ENCODE measurements at places on chromosomes 13 and 19.

DNA sequence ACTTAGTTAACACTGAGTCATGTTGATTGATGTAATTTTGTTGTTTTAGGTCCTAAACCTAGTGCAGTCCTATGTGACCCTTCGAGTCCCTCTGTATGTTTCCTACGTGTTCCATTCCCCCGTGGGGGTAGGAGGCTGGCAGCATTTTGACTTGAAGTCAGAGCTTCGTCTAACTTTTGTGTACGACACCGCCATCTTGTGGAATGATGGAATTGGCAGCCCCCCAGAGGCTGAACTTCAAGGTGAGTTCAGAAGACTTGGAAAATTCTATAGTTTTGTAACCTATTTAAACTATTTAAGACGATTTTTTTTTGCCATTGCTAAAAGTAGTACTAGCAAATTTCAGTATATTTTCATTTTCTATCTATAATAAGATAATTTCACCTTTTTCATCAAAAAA, 117.9 kb downstream of the STOML3 start:
- DNase-seq = no peak

DNA sequence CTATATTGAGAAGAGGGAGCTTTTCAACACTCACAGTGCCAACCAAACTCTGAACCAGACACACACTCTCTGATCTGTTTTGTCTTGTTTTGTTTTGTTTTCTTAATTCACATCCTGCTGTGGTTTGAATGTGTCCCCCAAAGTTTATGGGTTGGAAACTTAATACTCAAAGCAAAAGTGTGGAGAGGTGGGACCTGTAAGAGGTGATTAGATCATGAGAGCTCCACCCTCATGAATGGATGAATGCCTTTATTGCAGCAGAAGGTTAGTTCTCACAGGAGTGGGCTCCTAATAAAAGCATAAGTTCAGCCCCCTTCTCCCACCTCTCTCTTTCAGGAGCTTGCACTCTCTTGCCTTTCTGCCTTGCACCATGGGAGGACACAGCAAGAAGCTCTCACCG, 957.1 kb downstream of the PCDH9 start:
- no peak for DNase-seq

- no peak for DNase-seq
Measured at GRCh38 chr13:44385847-44386246, 12.2 kb downstream of the SERP2 start.

DNA sequence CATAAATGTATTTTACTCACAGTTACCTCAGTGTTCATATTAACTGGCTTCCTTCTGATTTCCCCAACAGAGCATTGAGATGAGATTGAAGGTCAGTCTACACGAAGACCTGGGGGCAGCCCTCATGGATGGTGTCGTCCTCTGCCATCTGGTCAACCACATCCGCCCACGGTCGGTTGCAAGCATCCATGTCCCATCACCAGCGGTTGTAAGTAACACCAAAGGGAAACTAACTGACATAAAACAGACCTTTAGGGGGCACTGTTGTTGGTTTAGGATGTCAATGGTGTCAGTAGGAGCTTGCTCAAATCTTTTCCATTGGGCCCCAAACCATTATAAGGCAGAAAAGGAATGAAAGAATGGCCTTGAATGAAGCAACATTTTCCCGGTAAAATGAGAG, 68.2 kb downstream of the ESD start:
- no peak for DNase-seq

DNA sequence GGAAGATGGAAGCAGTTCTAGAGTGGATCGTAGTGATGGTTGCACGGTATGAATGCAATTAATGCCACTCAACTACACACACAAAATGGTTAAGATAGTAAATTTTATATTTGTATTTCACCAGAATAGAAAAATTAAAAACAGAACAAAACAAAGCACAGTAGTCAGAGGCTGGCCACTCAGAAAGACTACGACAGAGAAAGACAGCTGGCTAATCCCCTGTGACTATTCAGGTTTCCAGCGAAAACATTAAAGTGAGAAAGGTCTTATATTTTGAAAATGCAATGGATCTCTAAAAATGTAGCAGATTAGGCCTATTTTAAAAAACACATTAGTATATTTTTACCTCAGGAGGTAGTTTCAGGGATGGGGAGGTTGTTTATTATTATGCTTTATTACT, 131.3 kb upstream of the POSTN start:
- DNase-seq = no peak

- no peak for DNase-seq
Measured at GRCh38 chr19:7559102-7559501, 23.6 kb downstream of the PNPLA6 start.

GRCh38 chr19:54114340-54115108, 933 bp downstream of the TFPT start:
- DNase-seq = no peak

GRCh38 chr19:49727217-49728030, 35.7 kb downstream of the TSKS start:
- no peak for DNase-seq

DNA sequence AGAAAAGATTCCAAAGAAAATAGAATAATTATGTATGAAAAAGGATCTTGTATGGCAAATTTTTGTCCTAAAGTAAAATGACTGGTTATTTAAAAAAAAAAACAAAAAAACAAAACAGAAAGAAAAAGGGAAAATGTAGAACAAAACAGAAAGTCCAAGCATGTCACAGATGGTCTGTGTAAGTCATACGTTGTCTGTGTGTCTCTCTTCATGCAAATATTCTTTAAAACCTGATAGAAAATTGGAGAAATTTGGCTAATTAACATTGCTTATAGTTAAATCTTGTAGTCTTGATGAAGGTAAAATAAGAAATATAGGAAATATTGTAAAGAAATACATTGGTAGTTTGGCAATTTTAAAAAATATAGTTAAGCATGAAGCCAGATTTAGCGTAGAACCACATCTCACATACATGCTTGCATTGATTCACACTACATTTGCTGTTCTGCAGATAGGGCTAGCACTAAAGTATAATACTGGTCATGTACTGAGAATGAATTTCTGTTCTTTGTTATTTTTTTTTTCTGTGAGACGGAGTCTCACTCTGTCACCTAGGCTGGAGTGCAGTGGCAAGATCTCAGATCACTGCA, 58.4 kb downstream of the SPRYD7 start:
- no peak for DNase-seq

DNA sequence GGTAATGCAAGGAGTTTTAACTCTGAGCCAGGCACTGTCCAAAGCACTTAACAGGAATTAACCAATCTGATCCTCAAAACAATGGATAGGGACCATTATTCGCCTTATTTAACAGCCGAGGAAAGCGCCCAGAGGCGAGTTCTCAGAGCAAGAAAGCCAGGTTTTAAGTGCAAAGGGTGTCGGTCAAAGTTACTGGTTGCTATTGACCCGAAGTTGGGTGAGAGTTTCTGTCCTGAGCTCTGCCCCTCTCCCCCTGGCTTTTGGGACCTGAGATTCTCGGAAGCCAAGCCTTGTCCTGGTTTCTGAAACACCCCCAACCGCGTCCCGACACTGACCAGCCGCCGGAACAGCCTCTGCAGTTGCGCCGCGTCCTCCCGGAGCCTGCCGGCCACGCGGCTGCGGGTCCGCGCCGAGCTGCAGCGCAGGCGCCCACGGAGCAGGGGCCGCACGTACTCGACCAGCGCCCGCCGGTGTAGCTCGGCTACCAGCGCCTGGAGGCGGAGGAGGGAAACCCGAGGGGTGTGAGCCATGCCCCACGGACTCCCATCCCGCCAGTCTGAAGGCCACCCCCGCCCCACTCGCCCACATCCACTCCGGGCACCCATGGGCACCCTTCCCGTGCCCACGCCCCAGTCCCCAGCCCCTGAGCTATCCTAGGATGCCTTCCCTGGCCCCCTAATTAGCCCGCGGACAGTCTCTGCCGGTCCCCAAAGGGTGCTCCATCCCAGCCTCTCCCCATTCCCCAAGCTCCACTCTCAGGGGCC, 27.8 kb downstream of the EXOC3L2 start:
- no peak for DNase-seq

- no peak for DNase-seq
Measured at GRCh38 chr19:7925171-7925851, 624 bp downstream of the CTXN1 start.

DNA sequence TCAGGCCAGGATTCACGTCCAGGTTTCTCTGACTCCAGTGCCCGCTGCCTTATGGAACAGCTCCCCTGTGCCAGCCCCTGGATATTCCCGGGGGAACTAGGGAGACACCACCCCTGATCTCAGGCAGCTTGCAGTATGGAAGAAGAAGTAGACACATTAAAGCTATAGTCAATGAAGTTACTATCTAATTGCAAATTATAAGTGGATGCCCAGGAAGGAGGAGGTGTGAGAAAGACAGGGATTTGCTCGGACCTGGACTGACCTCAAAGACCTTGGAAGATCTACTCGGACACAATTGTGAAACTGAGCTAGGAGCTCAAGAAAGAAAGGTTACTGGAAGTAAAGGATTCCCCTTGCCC, 10.4 kb downstream of the SIGLEC11 start:
- no peak for DNase-seq

- DNase-seq = no peak
Measured at GRCh38 chr19:46031781-46032596, 8.8 kb downstream of the IGFL4 start.

- DNase-seq = no peak
Measured at GRCh38 chr19:18340990-18341868, 831 bp downstream of the PGPEP1 start.

DNA sequence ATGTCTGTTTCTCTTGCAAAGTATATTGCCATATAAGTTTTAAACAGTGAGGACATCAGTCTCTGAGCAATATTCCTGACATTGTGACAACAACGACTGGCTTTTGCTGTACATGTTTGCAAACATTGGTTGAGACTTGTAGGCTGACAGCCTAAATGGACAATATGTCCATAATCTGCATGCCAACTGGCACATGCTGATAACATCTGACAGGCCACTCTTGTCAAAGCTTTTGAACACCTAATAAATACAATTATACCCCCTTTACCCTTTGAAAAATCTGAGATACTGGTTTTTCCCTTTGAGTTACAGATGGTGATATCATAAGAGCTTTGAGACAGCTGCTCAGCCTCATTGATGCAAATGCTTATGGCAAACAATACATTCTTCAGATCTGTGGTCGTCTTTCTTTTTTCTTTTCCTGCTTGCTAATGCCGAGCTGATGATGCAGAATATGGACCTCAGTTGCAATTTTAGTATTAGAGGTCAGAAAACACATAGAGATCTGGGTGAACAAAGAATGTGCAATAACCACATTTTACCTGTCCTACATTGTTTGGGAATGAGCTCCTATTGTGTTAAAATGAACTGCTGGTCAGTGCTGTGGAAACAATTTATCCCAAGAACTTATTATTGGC, 114.9 kb downstream of the RFC3 start:
- no peak for DNase-seq

DNA sequence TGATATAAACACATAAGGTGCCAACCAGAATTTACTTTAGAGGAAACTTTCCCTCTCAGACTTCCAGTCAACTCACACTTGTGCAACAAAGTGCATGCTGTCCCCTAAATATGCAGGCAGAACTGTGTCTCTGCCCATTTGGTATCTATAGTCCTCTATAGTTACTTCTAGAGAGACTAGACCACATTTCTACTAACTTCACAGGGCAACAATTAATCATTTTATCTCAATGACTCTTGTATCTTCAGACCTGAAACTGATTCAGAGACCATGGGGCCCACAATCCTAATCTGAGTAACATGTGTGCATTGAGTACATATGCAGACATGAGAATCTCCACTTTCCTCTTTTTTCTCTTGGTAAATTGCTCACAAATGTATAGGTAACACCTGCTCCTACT, 158.1 kb downstream of the ZNF486 start:
- DNase-seq = no peak

GRCh38 chr13:51970349-51970748, 40.9 kb downstream of the ATP7B start:
- no peak for DNase-seq

DNA sequence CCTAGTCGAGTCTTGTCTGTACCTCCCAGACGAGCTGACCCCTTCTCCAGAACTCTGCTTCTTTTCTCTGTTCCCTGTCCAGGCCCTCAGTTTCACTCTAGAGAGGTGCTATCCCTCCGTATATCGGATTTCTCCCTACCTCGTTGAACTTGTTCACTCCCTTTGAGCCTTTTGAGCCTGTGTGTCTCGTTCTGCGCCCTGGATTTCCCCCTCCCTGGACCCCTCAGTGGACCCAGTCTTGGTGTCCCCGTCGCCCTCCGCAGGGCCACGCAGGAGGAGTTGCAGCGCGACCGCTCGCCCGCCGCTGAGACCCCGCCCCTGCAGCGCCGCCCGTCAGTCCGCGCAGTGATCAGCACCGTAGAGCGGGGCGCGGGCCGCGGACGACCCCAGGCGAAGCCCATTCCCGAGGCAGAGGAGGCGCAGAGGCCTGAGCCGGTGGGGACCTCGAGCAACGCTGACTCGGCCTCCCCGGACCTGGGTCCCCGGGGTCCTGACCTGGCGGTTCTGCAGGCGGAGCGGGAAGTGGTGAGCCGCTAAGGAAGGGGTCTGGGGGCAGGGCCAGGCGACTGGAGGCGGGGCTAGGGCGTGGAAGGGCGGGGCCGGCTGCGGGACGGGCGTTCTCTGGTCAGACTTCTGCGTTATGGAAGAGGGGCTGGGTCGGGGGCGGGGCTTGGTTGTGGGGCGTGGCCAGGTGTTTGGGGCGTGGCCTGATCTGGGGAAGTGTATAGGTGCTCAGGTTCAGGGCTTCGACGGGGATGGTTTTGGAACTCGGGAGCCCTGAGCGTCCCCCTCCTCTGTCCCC, 5.5 kb downstream of the EPS8L1 start:
- DNase-seq = no peak

GRCh38 chr19:391207-391557, 17.8 kb downstream of the C2CD4C start:
- no peak for DNase-seq

GRCh38 chr13:113843063-113843654, 20.7 kb downstream of the GAS6 start:
- no peak for DNase-seq

- no peak for DNase-seq
Measured at GRCh38 chr19:12034620-12035019, 859 bp downstream of the ZNF433 start.

DNA sequence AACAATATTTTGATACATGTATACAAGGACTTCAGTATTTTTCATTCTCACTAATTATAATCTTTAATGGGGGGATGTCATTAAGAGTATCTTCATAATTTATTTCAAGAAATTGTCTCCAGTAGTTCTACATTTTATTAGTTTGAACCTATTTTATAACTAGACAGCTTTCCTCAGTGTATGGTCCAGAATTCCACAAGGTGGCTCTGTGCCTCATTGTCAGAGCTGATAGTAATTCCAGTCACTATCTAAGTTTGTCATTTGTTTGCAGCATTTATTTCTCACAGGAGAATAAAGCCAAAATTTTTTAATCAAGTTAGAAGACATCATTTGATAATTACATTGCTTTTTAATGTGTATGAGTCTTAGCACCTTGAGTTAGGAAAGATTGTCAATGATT, 1633.0 kb upstream of the PCDH20 start:
- no peak for DNase-seq
